ENCODE measurements at places on chromosomes 2 and 18.

- no peak for DNase-seq
Measured at GRCh38 chr2:226991663-226992062, 155.8 kb downstream of the RHBDD1 start.

GRCh38 chr18:79927607-79928562, 23.6 kb downstream of the SLC66A2 start:
- DNase-seq, result no peak

DNA sequence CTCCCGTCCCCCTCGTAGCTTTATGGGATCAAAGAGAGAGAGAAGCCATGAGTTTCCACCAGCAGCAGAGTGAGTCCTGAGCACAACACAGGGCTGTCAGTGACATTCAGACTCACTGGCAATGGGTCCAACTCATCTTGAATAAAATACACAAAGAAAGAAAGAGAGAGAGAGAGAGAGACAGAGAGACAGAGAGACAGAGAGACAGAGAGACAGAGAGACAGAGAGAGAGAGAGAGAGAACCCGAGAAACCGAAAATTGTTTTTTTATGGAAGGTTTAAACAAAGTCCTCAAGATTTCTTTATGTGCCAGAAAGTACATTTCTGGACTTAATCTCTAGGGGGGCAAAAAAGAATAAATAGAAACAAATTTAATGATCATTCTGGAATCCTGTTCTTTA, 11.5 kb upstream of the BCL2 start:
- no peak for DNase-seq

- no peak for DNase-seq
Measured at GRCh38 chr2:98538280-98539041, 69.9 kb downstream of the COA5 start.

GRCh38 chr2:42435628-42436027, 58.2 kb downstream of the KCNG3 start:
- no peak for DNase-seq

Measured in G401 (cell line).